Activated CD4-positive, alpha-beta T cell treated with anti-CD3 and anti-CD28 coated beads, Interleukin-2, amount 50 U/mL, for 1 hour (primary cell): ENCODE measurements at places on chromosomes 5 and 9.

DNA sequence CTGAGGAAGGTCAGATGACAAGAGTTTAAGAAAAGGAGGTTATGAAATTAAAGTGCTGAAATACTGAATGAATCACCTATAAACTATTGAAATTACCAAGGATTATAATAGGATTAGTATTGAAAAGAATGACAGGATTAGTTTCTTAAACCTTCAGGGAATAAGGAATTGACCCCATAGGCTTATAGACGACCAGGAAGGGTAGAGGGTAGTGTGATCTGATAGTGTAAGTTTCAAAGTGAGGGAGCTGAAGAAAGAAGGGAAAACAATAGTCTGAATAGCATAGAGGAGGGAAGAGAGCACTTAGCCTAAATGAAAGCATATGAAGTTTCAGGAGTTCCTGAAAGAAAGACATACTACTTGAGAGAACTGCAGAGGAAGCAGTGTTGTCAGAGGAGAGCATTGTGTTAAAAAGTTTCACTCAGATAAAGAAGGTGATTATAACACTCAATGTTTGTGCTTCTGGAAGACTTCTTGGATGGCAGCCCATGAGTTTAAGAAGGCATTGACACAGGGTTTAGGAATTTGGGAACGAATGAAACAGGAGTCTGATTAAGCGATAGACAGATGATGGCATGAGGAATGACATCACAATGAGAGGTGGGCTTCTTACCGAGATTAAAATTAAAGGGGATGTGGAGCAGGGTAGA lies 557.9 kb upstream of the GRAMD2B start:
- no peak for DNase-seq

DNA sequence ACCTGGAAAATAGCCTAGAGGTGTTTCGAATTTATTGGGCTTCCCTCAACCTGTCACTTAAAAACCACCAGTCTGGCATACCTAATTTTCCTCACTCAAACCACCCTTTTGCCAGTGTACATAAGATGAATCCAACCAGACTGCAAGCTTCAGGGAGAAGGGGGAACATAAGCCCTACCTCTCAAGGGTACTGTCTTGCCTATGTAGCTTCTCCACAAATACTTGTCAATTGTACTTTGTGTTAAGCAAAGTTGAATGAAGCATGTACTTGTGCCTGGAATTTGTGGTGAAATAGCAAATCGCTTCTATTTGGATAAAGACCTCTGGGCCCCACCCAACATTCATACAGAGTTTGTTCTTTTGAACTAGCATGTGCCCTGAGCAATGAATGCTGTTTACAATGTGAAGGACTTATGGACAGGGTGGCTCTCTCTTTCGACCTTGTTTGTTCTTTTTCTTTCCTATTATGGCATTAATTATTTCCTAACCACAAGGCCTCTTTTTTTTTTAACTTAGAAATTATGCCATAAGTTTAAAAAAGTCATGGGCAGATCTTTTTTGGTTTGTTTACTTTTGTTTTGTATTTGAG lies 580.2 kb downstream of the EBF1 start:
- DNase-seq: no peak

GRCh38 chr9:87197349-87198130 lies 250.2 kb upstream of the GAS1 start:
- DNase-seq: no peak

DNA sequence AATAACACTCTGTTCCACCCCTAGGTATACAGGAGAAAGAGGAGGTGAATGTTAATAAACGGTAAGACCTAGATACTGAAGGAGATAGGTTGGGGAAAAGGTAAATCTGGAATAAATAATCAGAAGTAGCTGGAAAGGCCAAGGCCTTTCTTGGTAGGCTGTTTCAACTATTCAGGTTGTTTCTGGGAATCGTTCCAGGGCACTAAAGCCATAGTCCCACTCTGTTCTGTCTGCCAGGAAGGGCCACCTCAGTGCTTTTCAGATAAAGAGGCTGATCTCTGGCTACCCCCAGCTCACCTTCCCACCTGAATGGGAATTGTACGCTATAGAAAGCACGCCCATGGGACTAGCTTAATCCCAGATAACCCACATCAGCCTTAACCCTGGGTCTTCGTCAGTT lies 32.9 kb downstream of the DCAF12 start:
- DNase-seq: no peak

DNA sequence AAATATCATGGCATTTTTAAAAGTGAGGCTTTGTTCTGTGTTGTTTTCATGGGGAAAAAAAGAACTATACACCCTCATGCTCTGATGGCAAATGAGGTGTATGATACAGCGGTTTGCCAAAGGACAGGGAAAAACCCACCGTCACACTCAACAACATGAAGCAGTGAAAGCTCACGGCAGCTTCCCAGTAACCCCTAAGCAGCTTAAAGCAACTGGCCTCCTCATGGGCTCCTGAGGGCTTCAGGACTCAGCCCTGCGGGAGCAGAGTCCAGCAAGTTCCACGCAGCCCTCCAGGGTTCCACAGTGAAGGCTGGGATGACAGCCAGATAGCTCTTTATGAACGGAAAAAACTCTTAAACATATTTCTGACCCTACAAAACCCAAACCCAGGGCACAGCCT lies 12.9 kb downstream of the BARHL1 start:
- no peak for DNase-seq

GRCh38 chr9:113721856-113722255 lies 154.3 kb upstream of the ZNF618 start:
- DNase-seq: no peak

DNA sequence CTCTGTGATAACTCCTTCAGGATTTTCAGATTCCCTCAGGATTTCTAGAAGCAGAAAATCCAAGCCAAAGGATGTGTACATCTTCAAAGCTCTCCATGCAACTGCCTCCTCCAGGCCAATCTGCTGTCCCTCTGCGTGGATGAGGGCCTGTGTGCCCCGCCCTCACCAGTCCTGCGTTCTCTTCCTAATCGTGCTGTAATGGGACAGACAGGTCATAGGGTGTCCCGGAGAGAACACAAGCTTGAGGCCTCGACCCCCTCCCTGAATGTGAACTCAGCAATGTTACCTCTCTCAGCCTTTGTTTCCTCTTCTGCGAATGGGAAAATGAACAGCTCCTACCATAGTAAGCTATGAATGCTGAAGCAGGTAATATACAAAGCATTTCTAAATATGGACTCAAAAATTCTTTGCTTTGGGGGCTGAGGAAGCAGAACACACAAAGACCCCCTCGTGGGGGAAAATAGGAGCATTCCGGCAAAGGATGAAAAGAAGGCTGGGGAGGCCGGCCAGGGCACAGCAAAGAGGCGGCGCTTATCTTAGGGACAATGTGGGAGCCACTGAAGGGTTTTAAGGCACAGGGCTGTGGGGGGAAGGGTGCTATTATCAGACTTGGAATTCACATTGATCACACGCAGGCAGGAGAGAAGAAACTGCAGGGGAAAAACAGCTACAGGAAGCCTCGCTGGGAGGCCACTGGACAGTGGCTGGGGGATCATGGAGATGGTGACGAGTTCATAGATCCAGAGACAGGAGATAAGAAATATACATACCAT lies 57.2 kb upstream of the FBXW11 start:
- no peak for DNase-seq

- DNase-seq: no peak
These were observed 57.1 kb upstream of the ANKH start for GRCh38 chr5:14928661-14929060.

GRCh38 chr5:173563246-173563645 lies 53.2 kb downstream of the BOD1 start:
- DNase-seq: no peak

- DNase-seq: no peak
These were observed 24.9 kb downstream of the AHRR start for GRCh38 chr5:346229-346935.

DNA sequence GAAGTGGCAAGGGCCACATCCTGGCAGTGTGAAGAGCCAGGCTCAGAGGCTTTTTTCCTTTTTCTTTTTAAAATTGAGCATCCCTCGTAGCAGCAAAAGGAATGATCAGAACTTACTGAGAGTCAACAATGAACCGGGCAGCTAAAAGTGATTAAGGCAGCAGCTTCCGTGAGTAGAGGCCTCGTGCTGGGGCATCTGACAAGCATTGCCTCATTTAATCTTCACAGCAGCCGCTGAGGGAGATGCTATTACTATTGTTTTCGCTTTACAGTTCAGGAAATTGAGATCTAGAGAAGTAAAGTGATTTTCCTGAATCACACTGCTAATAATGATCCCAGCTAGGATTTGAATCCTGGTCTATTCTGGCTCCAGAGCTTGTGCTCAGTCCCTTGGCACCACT lies 30.7 kb upstream of the PTGS1 start:
- DNase-seq: no peak

DNA sequence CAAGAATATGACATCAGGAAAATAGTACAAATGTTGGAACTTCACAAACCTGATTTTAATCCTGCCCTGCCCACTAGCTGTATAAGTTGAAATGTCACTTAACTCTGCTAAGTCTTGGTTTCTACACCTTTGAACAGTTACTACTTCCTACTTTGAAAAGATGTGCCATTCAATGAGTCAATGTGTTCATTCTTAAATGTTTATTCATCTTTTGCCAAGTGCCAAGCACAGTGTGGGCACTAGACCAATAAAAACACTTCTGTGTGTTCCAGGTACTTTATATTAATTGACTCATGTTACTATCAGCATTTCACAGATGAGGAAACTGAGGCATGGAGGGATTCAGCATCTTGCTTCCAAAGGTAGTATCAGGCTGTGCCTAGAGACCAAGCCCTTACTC lies 12.8 kb downstream of the PDCL start:
- no peak for DNase-seq

- no peak for DNase-seq
These were observed 144.1 kb downstream of the ENTREP1 start for GRCh38 chr9:69469136-69469535.

GRCh38 chr5:115246361-115246991 lies 16.2 kb downstream of the PGGT1B start:
- no peak for DNase-seq

GRCh38 chr5:82234885-82235284 lies 43.3 kb downstream of the RPS23 start:
- DNase-seq: no peak

GRCh38 chr5:93890657-93891056 lies 149.3 kb upstream of the POU5F2 start:
- DNase-seq: no peak

GRCh38 chr5:60811105-60811504 lies 33.0 kb downstream of the ELOVL7 start:
- no peak for DNase-seq

DNA sequence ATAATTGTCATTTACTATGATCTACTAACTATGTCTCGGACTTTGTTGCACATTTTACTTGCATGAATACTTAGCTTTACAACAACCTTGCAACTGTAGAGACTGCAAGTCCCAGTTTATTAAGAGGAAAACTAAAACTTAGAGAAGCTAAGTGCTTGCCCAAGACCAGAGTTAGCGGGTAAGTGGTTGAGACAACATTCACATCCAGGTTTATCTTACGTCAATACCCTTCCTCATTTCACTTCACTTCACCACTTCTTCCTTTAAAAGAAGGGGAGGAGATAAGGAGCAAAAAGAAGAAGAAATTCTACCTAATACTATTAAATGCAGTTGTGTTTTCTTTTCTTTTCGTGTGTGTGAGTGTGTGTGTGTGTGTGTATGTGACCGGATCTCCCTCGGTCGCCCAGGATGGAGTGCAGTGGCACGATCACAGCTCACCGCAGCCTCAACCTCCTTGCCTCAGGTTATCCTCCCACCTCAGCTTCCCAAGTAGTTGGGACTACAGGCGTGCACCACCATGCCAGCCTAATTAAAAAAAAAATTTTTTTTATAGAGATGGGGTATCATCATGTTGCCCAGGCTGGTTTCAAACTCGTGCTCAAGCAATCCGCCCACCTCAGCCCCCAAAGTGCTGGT lies 37.4 kb downstream of the MEGF9 start:
- DNase-seq: no peak

GRCh38 chr5:33408816-33409215 lies 31.9 kb upstream of the TARS1 start:
- no peak for DNase-seq

GRCh38 chr5:177382423-177383029 lies 1.7 kb upstream of the SLC34A1 start:
- no peak for DNase-seq

DNA sequence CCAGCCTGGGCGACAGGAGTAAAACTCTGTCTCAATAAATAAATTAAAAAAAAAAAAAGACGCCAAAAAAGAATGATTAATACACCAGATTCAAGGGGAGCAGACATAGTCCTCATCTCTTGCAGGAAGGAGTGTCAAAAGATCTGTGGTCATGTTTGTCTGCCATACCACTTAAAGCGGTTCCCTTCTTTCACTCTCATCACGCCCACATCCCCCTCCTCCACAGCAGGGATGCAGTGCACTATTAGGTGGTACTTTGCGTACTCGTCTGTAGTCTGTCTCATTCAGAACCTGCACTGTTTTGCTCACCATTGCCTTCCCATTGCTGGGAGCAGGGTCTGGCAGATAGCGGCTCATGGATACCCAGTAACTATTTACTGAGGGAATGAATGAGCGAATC lies 11.2 kb downstream of the CDHR2 start:
- no peak for DNase-seq

GRCh38 chr9:83270116-83270515 lies 207.2 kb upstream of the RASEF start:
- DNase-seq: no peak

DNA sequence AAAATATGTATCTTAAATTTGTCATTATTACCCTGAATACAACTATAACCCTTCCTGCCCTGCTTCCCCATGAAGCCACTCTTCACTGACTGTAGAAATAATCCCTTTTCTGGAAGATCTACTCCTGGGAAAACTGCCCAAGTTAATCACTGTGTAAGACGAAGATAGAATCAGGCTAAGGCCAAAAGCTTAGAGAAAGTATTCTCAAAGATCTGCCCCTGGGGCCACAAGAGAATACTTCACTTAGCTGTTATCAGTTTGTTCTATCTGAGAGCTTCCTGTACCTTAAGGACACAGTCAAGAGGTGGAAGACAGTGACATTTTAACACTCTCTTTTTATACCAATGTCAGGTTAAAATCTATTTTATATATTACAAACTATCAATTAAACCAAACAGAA lies 33.8 kb downstream of the RNF145 start:
- DNase-seq: no peak

GRCh38 chr9:88750832-88751360 lies 215.9 kb downstream of the NXNL2 start:
- no peak for DNase-seq

GRCh38 chr5:168427224-168427623 lies 59.0 kb upstream of the RARS1 start:
- no peak for DNase-seq
